ENCODE measurements at places on chromosomes 2 and 18.

DNA sequence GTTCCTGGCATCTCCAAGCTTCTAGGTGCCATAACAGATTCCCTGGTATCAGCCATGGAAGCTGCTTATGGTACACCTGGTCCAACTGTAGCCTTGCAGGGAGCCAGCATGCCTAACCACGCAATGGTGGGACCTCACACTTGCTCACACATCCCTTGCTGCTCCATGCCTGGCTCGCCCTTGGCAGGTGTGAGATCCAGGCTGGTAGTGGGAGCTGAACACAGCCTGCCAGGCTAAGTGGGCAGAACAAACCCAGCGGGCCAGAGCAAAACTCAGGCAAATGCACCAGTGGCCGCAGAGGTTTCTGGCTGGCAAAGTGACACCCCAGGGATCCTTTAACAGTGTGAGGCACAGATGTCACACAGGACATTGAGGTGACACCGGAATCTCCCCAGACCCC, 185.8 kb downstream of the NDUFA10 start:
- DNase-seq = no peak

- no peak for DNase-seq
These were observed 85.8 kb downstream of the RBM43 start for GRCh38 chr2:151175864-151176263.

- no peak for DNase-seq
These were observed 60.5 kb downstream of the MAP4K4 start for GRCh38 chr2:101758001-101758400.

GRCh38 chr18:76981396-76981968, 151.1 kb downstream of the MBP start:
- peak; percentile 11 for DNase-seq

DNA sequence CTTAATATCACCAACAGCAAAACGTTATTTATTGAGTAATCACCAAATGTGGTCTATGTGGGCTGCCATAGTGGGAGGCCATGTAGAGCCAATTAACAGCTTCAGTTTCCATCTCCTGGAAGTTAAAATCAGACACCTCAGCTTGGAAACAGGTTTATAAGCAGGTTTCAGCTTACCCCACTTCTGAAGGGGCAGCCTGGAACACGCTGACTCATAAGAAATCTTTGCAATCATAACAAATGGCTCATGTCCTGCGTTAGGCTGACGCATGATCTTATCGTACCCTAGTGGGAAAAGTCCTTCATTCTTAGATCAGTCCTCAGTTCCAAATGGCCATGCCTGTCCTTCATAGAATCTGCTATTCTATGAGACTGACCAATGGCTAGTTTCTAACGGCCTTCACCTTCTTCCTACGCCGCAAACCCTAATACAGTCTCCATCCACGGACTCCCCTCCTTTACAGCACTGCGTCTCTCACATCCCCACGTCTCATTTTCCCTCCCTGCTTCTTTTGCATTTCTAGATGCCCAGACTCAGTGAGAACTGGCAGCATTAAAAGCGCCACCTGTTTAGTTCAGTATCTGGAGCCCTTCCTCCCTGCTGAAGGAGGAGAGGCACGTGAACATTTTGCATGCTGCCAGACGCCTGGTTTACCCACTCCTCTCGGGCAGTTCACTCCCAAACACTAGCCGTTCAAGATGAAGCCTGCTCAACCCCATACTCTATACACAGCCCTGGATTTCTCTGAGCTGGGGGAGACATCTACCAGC, 24.2 kb upstream of the BZW1 start:
- peak; percentile 40 for DNase-seq

- no peak for DNase-seq
These were observed 4.4 kb downstream of the CRACDL start for GRCh38 chr2:98931596-98931995.

DNA sequence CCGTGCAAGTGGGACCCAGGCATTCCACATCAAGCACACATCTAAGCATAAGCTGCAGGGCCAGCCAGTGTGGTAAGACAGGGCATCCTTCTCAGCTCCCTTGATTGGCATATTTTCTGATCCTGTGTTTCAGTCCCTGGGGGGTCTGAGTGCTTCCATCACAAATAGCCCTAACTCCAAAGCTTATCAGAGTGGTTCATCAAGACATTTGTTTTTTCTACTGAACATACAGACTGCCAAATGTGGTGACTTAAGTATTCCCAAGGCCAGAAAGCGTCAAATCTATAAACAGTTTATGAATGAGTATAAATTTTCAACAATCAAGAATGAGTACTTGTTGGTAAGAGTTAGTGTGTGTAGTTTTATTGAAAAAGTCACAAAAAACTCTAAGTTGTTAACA, 18.8 kb downstream of the SPRED2 start:
- DNase-seq = no peak

DNA sequence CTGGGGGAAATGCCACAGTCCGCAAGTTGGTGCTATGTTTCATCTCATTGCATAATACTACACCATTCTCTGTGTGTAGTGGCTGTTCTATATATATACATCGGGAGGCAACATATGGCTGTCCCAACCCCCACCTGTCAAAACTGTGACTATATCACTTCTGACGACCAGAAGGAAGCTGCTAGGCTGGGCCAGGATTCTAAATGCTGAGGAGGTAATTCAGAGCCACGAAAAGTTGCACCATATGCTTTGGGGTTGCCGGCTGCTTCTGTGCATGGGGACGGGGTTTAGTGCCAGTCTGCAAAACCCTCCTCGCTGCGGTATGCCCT, 117.3 kb downstream of the MSH2 start:
- DNase-seq = no peak

DNA sequence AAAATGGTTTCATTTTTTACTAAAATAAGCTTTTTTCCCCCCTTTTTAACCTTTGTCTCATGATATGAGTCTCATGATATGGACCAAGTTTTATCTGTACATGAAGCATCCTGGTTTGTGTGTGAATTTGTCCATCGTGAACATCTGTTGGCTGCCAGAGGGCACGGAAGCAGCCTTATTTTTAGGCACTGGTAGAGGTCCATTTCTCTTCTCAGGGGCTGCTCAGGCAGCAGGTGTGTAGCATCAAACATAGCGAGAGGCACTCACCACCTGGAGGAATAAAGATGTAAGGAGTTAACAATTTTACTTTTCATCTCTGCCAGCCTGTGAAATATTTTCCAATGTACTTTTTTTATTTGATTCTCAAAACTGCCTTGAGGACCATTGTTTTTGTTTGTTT, 134.5 kb downstream of the RHBDD1 start:
- no peak for DNase-seq

DNA sequence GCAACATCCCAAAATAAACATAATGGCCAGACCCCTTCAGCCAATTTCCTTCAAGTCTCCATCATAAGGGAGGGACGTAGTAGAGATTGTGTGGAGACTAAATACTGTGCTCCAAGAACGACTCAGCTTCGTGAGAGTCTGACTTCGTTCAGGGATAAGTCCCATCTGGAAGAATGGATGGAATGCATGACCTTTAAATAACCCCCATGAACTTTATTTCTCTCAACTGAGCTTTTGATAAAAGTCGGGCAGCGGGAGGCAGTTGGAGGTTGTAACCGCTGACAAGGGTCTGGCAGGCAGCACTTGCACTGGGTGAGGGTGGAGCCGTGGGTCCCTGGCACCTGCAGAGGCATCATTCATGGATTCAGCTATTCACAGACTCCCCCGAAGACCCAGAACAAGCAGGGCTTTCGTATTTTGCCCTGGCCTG, 115.9 kb downstream of the ZFP36L2 start:
- no peak for DNase-seq

GRCh38 chr2:62568074-62568473, 62.1 kb upstream of the TMEM17 start:
- no peak for DNase-seq

- no peak for DNase-seq
These were observed 976.8 kb downstream of the TMEM182 start for GRCh38 chr2:103738606-103739005.

DNA sequence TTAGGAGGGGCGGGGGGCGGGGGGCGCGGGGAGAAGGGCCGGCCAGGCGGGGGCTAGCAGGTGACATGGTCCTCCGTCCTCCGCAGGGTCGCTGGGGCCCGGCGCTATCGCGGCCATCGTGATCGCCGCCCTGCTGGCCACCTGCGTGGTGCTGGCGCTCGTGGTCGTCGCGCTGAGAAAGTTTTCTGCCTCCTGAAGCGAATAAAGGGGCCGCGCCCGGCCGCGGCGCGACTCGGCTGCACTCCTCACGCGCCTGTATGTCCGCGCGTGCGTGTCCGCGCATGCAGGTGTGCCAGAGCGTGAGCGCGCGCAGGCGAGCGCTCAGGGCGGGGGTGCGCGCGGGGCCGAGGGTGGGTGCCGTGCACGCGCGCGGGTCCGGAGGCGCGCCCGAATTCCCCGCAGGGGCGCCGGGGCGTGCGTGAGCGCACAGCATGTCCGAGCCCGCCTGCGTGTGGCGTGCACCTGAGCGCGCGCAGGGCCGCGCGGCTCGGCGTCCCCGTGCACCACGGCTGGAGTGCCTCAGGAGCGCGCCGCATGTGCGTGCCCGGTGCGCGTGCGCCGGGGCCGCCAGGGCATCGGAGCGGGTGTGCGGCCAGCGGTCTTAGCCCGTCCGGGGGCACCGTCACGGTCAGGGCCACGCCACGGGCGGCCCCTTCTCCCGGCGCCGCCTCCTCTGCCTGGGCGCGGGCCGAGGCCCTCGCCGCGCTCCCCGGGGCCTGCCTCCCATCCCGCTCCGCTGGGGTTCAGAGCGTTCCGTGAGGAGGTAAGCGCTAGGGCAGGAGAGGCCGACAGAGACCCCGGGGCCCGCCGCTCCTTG, 6.3 kb downstream of the SNORC start:
- peak; percentile 61 for DNase-seq

GRCh38 chr18:9405130-9405529, 70.2 kb upstream of the RALBP1 start:
- DNase-seq = no peak

GRCh38 chr2:232568161-232568560, 17.7 kb downstream of the EIF4E2 start:
- no peak for DNase-seq

- peak; percentile 46 for DNase-seq
These were observed 7.0 kb downstream of the SLC35F6 start for GRCh38 chr2:26770986-26771586.

Measured in HT-29 (cell line).